Left lung (tissue), 14 donors: ENCODE measurements at places on chromosomes 11 and 22. TPM values are rescaled to one million over a fixed set of nuclear protein-coding genes. Genes with fewer than 3 reads are reported as not detected.

GRCh38 chr11:119316729-119317591, at the start of gene MCAM:
TSS of gene MCAM (minus strand) at chr11:119317130. CDS start at chr11:119317101, 29 bp downstream.
- no peak for DNase-seq

PRCP gene
- polyA plus RNA-seq = 228 TPM

DNA sequence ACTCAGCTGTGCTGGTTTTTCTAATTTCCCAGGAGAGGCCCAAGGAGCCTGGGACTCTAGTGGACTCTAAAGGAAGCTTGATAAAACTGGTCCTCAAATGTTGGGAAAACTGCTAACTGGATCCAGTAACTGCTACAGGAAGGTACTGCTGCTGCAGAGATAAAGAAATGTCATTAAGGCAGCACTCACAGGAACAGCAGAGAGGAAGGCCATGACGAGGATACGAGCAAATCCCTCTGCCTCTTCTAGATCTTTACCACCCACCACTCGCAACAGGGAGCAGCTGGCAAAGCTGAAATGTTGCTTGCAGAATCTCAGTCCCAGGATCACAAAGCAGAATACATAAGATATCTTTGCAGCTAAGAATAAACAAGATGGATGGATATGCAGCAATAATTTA, 23.5 kb downstream of the TTC28 start:
- DNase-seq = no peak

DNA sequence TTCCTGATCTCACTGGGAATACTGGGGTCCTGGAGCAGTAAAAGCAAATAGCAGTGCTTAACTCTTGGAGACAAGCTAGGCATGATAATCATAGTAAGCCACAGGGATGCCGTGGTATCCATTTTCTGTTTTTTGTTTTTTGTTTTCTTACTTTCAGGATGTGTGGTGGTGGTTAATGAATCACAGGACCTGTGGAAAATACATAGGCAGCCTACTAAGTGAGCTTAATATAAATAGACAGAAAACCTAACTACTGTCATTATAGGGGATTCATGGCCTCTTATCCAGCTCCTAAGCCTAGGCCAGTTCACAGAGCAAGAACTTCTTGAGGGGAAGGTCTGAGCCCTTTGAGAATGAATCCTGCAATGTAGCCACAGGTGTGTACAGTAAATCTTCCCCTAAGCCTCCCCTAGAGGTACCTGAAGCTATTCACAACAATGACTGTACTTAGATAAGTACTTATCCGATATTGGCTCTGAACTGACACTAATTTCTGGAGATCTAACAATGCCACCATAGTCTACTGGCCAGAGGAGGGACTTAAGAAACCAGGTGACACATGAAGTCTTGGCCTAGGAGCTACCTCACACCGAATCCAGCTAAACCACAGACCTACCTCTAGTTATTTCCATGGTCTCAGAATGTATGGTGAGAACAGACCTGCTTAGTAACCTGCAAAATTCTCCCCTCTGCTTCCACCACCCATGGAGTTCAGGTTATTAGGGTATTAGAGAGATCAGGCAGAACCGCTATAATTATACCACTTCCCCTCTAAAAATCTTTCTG, 83.6 kb downstream of the ENTHD1 start:
- DNase-seq = no peak

- DNase-seq = no peak
Observed at GRCh38 chr11:69825941-69826340, 6.7 kb upstream of the FGF3 start.

SLC22A25 gene
- 0.14 TPM for polyA plus RNA-seq

APOL6 gene
- polyA plus RNA-seq = 10.7 TPM

PIH1D2 gene
- polyA plus RNA-seq = 6.3 TPM

DNA sequence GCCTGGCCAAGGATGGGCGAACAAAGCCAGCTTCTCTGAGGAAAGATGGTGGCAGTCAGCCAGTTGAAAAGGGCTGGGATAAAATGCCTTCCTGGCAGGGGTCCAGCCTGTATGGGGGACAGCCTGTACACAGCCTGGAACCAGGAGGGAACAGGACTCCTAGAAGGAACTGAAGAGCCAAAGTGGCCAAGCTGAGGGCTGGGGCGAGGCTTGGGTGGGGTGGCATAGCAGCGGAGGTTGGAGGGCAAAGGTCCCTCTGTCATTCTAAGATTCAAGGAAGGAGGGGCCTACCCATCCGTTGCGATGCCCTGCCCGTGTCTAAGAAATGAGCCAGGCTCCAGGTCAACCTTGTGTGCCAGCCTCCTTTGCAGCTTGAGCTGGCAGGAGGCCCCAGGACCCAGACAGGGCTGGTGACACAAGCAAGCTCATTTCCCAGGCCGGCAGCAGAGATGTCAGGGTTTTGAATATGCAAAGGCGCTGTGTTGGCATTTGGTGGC, 22.6 kb downstream of the FADD start:
- peak; percentile 15 for DNase-seq

SLC35E4 gene
- 1.8 TPM for polyA plus RNA-seq

CHRM1 gene
- polyA plus RNA-seq = 0.61 TPM

CDC42EP2 gene
- 4.6 TPM for polyA plus RNA-seq

DNA sequence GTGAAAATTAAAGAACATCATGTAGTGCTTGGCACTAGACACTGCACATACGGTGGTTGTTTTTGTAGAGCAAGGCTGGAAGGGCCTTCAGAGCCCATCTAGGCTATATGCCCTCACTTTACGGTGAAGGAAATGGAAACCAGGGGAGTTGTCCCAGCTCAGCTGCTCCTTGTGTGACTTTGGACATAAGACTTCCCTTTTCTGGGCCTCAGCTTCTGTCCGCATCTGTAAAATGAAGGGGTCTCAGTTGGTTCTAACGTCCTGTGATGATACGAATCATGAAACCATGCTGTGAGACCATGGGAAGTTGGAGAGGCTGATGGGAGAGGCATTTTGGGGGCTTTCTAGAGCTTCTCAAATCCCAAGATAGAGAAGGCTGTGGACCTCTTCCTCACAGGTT, 4.7 kb downstream of the KCNE3 start:
- no peak for DNase-seq

CARD18 gene
- not detected for polyA plus RNA-seq

LIF gene
- polyA plus RNA-seq = 4.1 TPM

- no peak for DNase-seq
Observed at GRCh38 chr22:37803639-37804351, 3.9 kb upstream of the GCAT start.

GRCh38 chr11:62115085-62115694, 8.6 kb upstream of the INCENP start:
- DNase-seq = no peak

DNA sequence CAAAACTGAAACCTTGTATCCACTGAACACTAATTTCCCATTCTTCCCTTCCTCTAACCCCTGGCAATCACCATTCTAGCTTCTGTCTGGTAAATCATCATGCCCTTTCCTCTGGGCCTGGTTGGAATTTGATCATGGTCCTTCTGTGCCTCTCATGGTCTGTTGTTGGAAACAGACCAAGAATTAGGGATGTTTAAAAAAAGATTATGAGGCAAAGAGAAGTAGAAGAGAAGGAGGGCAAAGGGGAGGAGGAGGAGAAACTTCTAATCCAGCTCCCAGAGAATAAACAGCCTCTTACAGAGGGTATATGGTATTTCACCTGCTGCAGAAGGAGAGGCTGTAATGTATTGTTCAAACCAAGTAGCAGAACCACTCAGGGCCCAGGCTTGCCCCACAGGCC, 10.6 kb downstream of the BCO2 start:
- DNase-seq = no peak

CD3D gene
- 0.54 TPM for polyA plus RNA-seq

GRCh38 chr11:61917334-61918109, at the start of gene RAB3IL1:
TSS of gene RAB3IL1 (minus strand) at chr11:61917566. CDS start at chr11:61917367, 199 bp downstream.
- peak; percentile 61 for DNase-seq

DNA sequence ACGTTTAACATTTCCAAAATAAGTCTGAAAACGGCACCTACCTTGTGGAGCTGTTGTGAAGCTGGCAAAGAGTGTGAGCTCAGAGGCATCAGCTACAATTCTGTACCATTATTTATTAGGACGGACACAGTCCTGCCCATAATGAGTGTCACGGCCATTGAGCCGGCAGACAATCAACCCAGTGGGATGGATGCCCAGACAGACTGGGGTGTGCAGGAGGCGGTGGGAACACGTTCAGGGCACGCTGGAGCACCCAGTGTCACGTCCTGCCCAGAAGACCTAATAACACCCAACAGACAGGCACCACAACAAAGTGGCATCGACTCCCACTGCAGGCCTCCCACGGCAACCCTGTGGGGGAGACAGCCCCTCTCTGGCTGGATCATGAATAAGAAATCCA, 34.5 kb downstream of the TPST2 start:
- no peak for DNase-seq

SLC16A8 gene
- polyA plus RNA-seq = 1.1 TPM

DNA sequence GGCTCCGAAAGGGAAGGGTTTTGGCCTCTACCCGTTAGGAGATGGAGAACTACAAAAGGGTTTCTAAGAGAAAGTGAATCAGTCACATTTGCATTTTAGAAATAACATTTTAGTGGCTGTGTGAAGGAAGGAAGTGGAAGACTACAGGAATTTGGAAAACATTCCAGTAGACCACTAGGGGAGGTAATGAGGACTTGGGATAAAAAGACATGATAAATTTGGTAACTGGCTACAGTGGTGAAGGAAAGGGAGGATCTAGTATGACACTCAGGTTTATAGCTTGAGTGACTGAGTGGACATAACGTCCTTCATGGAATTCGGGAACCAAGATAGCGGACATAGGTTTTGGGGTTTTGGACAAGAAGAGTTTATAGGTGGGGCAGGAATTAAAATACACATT, 7.0 kb upstream of the RRM1 start:
- DNase-seq = no peak

DNA sequence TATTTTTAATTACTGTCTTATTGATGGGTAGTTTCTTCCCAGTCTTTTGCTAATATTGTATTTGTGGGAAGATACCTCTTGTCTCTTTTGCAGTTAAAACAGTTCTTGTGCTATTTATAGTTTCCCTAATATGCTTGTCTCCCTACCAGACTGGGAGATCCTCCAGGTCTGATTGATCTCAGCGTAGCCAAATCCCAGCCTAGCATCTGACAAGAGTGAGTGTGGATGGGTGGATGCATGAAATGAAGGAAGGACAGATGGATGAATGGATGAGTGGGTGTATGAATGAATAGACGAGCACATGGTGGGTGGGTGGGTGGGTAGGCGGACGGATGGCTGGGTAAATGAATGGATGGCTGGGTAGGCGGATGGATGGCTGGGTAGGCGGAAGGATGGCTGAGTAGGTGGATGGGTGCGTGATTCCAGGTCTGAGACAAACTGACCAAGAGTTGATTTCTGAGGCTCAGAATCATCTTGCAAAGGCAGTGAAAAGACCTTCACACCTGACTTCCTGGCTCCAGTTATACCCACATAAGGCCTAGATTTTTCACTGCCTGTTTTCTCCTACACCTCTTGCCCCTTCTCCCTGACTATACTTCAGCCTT, 11.4 kb downstream of the DNAJB13 start:
- no peak for DNase-seq

- no peak for DNase-seq
Observed at GRCh38 chr11:119882316-119882715, 153.3 kb upstream of the NECTIN1 start.

CARNS1 gene
- polyA plus RNA-seq = 2.9 TPM

C1QTNF5 gene
- polyA plus RNA-seq = 39.7 TPM

DNA sequence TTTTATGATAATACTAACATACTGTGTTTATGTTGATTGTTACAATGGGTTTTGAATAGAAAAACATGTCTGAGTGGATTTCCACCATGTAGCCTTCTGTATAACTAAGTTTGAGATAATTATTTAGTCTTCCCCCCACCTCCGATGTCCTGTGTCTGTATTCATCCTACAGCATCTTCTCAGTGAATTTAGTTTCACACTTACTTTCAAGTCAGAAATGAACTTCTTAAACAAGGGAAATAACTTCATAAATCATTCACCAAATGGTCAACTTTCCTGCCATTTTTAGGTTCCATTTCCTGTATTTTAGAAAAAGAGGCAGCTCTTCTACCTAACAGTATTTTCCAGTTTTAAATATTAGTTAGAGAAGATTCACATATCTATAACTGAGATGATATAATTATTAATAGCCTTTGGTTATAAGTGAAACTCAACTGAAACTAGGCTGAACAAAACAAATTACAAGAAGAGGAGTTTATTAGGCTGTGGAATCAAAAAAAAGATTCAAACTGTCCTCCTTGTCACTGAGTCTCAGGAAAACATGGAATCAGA, 3.5 kb downstream of the OR51B5 start:
- no peak for DNase-seq

GRCh38 chr11:8258784-8259183, 4.9 kb downstream of the LMO1 start:
- DNase-seq = no peak

DNA sequence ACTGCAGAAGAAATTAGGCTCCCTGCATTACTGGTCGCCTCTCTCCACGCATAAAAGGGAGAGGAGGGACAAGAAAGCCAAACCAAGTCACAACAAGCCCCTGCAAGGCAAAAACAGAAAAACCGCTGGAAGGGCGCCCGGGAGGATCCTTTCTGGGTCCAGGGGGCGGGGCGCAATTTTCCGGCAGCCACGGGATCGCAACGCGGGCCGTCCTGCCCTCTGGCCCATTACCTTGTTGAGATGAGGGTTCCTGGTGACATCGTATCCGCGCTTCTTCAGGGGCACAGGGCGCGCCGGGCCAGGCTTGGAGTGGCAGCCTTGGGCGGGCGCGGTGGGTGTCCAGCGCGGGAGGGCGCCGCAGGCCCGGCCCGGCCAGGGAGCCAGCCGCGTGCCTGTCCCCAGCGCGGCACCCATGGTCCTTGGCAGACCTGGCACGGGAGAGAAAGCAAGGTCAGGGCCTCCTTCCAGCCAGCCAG, 847 bp downstream of the ME3 start:
- DNase-seq = peak; percentile 45

- DNase-seq = no peak
Observed at GRCh38 chr11:95268391-95268790, 37.4 kb upstream of the SESN3 start.

JAML gene
- polyA plus RNA-seq = 8.5 TPM
